Activated B cell treated with CpG ODN at 0.5 μM for 24 hours (primary cell): ENCODE measurements at places on chromosomes 3 and 15.

GRCh38 chr3:9917820-9918219 is 922 bp downstream of the IL17RC start:
- DNase-seq, result no peak

GRCh38 chr3:188860147-188860546 is 311.6 kb upstream of the TPRG1 start:
- no peak for DNase-seq

- peak; percentile 7 for DNase-seq
Measured at GRCh38 chr3:52781741-52782140, 4.3 kb downstream of the ITIH1 start.

DNA sequence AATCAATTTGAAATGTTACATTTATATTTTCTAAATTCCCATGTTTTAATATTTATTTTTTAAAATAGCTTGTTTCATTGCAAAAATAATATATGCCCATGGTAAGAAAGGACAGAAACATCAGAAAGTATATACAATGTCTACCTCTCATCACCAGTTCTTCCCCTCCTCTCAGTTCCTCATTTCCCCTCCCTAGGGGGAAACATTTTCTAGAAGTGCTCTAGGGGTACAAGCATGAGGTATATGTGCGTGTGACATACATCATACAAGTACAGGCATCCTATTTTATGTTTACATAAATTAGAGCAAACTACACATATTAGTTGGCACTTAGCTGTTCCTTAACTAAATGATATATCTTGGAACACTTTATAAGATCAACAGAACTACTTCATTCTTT is 189.3 kb upstream of the VEPH1 start:
- DNase-seq, result no peak

GRCh38 chr15:27086149-27086548 is 115.2 kb downstream of the GABRG3 start:
- DNase-seq, result no peak

DNA sequence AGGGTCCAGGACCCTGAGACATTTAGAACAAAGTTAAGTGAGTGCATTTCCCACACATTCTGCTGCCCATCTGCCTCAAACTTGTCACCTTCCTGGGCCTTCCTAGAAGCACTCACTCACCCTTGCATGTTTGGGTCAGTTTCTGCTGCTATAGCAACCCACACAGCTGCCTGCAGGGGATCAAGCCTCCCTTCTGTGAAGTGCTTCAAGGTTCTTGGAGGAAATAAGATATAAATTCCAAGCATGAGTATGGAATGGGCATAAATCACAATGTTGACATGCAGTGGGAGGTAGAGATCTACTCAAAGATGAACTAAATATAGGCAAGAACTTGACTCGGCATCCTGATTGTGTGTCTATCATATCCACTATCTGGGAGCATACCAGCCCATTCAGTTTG is 140.4 kb downstream of the SLC9A9 start:
- no peak for DNase-seq

DNA sequence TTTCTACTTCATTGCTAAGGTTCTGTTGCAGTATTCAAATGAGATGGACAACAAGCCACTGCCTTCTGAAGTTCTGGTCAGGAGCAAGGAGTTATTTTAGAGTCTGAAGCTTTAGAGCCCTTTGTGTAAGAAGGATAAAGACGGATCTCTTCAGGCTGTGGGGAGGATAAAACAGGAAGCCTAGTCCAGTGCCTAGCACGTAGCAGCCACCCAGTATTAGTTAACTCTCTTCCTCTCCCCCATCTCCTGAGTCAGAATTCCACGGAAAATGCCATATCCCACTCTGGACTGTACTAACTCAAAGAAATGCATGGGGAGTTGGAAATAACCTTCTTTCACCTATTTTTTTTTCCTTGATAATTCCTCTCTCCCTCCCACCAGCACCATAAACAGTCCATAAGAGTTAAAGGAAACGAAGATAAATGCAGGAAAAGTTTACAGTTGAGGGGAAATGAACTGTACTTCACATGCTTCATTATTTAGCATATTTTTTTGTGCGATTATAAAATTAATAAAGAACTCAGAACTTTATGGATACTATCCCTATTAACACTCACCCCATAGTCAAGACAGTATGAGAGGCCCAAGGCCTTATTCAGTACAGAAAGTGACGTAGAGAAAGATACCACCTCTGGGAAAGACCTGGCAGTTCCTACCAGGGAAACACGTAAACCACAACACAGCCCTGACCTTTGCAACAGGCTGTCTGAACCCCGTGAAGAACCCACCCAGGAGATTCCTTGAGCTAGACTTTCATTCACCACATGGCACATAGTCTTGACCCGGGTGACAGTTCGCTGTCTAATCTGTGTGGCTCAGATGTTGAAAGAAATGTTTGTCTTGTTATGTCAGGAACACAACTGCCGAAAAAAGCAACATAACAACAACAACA is 9.2 kb downstream of the IGF2BP2 start:
- no peak for DNase-seq

DNA sequence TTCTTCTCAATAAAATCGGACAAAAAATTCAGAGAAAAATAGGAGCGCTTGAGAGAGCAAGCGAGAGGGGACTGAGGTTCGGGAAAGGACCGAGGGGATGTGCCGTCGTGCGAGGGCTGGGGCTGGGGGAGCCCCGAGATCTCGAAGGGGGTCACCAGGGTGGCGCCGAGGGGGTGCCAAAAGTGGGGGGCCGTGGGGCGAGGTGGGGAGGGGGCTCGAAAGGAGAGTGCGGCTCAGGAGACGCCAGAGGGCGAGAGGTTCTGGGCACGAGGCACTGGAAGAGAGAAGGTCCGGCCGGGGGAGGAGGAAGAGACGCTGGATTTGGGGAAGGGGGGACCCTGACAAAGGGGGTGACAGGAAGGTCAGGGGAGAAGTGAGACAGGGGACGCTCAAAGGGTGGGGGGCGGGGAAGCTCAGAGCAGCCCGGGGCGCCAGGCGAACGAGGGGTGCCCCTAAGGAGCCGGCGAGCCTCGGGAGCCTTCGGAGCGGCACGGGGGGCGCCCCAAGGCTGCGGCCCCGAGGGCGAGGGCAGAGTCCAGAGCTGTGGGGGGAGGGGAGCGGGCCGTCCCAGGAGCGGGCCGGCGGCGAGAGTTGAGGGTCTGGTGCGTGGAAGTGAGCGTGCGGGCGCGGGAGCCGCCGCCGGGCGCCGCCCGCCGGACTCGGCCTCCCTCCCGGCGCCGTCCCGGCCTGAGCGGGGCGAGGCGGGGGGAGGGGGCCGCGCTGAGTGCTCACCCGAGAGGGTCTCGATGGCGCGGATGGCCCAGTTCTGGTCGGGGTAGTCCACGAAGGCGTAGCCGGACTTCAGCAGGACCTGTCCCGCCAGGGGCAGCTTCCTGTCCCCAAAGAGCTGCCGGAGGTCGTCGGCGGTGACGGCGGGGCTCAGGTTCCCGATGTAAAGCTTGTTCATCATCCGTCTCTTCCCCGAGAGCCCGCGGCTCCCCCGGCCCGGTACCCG is 514 bp downstream of the IGF2BP2 start:
- peak; percentile 41 for DNase-seq

GRCh38 chr3:118564800-118565199 is 469.8 kb downstream of the IGSF11 start:
- no peak for DNase-seq

- no peak for DNase-seq
Measured at GRCh38 chr3:34077417-34078195, 279.2 kb downstream of the PDCD6IP start.

DNA sequence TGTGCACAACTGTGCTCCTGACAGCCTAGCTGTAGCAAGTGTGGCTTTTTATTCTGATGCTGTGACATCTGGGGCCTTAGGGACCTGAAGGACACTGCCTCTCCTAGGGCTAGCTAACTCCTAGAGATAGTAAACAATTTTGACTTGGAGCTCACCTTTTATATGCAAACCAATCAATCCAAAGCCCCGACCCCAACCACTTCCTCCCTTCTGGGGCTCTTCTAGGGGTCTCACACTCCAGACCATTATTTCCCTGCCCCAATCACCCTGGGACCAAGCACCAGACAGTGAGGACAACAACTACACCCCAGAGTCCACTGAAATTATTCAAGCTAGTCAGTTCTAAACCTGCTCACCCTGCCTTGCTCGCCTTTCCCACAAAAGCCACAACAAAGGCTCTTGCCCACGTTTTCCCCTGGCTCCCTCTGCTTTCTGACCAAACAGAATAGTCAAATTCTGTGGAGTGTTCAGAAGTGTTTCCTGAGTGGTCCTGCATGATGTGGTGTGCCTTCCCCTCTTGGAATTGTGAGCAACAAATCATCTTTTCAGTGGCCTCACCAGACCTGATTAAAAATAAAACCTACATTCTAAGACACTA is 84.2 kb upstream of the WNT5A start:
- no peak for DNase-seq

DNA sequence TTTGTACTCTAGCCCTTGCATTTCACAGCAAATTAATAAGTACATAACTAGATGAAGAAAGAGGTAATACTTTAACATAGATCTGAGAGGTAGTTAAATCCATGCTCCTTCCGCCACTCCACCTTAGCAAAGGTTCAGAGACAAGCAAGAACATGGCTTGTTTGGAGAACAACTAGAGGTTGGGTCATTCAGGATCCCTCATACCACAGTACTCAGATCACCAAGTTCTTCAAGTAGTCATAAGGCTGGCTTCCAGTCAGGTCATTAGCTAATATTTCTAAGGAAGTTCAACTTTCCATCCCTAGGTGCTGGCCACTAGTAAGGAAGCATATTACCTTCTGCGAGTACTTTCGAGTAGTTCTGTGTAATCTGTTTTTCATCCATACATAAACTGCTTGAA is 44.1 kb downstream of the CD200R1 start:
- DNase-seq, result no peak

DNA sequence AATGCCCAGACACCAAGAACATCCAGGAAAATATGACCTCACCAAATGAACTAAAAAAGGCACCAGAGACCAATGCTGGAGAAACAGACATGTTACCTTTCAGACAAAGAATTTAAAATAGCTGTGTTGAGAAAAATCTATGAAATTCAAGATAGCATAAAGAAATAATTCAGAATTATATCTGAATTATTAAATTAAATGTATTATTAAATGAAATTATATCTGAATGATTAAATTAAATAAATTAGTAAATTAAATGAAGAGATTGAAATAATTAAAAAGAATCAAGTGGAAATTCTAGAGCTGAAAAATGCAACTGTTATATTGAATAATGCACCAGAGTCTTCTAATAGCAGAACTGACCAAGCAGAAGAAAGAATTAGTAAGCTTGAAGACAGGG is 279.2 kb upstream of the SATB1 start:
- no peak for DNase-seq
